ENCODE measurements at places on chromosomes 2 and 18.

DNA sequence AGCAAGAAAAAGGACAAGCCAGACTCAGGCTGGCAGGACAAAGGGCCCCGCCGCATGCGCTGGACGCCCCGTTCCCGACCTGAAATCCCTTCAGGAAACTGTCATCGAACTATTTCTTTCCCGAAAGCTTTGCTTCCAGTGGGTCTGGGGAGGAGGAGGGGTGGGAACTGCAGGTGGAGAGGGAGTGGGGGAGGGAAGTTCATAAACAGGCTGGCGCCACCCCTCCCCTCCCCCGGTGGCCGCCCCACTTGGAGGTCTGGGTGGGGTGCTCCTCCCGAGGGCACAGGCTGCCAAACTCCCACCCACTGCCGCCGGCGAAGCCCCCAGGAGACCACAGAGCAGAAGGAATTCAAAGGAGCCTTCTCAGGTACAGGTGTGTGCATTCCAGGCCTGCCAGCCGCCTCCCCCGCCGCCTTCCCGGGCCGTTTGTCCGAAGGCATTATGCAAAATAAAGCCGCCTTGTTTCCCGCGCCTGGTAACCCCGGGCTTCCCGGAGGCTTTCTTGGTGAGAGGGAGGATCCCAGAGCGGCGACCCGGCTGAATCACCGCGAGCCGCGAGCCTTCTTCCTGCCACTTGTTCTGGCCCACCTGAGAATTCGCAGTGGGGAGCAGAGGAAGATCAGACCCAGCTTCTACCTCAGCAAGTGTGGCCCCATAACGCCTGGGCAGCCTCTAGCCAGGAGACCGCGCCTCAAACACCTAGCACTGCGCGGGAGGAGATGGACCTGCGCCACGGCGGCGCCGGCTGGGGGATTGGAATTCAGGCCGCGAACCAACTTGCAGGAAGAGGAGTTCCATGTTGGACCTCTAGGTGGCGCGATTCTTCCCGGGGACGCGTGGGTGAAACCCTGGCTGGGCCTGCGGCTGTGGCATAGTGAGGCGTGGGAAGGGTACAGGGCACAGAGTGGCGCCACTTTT, 101.9 kb downstream of the FOXI3 start:
- DNase-seq: no peak

GRCh38 chr2:238458651-238459050, 31.9 kb downstream of the ASB1 start:
- DNase-seq: no peak

DNA sequence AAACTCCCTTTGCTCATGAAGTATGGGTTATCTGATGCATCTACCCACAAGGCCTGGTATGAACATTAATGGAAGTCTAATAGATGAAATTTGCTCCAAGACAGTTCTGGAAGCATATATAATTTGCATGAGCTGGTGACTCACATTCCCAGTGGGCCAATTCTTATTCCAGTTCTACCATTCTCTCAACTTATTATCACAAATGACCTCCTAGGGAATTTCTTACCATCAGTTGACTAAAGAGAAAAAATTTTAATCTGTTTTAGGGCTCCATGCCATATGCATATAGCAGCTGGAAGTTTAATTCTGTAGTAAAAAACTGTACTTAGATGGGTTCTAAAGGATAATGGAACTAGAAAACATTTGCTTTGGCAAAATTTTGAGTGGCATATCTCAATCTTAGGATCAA, 165.2 kb upstream of the COL3A1 start:
- no peak for DNase-seq

DNA sequence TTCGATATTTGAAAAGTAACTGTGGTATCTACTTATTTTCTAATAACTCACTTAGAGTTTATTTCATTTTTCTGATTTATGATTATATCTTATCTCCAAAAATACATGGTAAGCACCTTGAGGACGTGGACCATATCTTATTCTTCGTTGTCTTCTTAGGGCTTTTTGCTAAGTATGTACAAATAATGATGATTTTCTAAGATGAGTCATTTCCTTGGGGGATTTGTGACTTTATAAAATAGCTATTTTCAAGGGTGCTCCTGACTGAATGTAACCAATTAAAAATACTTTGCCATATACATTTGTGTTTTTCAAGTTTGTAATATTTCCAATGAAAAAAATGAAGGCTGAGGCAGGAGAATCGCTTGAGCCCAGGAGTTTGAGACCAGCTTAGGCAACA, 56.3 kb downstream of the GREB1L start:
- DNase-seq: no peak

Data from hypothalamus (tissue), 51 donors.